Stimulated activated CD4-positive, alpha-beta T cell treated with anti-CD3 and anti-CD28 coated beads, Interleukin-1b, Interleukin-23, amount 100 ng/mL, for 1 hour (primary cell): ENCODE measurements at places on chromosomes 2 and 18.
A peak's percentile ranks its signal among the peaks of the same experiment; 100 is the strongest.

- no peak for DNase-seq
Observed at GRCh38 chr18:79133724-79134123, 64.5 kb downstream of the ATP9B start.

DNA sequence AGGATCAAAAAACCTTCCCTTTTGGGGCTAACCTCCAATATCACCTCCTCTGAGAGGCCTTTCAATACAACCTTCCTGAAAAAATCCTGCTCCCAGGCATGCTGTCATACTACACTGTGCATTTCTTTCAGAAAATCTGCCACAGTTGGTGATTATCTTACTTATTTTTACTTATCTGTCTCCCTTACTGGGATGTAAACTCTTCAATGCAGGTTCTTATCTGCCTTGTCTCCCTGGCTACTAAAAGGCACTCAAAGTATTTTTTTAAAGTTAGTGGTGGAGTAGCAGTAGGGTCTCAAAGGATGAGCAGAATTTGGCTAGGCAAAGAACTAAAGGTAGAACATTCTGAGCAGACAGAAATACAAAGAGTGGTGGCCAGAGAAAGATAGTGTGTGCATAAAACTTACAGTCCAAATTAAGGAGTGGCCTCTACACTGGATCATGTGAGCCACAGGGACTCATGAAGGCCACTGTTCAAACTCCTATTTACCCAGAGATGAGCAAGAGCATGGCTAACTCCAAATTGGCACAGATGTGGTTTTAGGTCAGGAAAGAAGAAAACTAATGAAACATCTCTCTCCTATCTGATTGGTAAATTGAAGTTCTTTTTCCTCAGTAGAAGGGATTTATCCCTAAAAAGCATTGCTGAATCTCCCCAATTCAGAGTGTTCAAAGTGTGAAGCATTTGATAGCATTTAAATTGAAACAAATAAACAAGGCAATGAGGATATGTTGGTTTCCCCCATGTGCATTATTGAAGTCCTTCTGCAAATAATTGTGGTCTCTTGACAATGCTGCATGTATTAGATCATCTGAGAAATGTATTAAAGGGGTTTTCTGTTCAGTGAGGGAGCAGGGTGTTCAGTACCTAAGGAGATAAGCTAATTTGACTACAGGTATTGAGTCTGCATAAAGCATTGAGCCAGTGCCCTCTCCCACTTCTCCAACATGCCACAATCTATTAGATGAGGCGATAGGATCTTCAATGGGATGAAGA is 285.5 kb downstream of the MREG start:
- no peak for DNase-seq

- DNase-seq = no peak
Observed at GRCh38 chr2:138536302-138536701, 34.7 kb downstream of the SPOPL start.

DNA sequence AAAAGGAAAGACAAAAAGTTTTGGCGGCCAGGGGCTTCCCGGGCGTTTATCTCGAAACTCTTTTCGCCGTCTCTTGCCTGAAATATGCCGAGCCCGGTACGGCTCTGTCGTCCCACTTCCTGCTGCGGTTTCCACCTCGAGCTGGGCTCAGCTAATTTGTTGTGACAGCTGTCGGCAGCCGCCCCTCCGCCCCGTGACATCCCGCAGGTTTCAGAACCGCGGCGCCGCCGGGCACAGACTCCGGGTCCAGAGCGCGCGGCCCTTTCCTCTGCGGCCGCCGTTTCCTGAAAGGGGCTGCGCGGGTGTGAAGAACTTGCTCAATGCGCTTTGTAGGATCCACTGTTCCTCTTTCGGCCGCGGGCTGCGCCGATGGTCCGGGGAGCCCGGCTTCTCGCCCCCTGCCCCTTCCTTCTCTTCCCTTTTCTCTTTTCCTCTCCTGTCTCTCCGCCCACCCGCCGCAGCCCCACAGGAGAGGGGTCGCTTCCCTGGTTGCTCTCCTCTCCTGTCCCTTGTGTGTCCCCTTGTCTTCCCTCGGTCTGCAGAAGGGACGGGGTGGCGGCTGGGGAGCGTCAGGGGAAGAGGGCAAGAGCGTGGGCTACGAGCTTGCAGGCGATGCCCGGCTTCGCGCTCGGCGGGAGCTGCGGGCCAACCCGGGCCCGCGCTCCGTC is 648 bp downstream of the ARID5A start:
- DNase-seq = peak; percentile 56

GRCh38 chr2:119221609-119222008 is 2.0 kb upstream of the STEAP3 start:
- no peak for DNase-seq

DNA sequence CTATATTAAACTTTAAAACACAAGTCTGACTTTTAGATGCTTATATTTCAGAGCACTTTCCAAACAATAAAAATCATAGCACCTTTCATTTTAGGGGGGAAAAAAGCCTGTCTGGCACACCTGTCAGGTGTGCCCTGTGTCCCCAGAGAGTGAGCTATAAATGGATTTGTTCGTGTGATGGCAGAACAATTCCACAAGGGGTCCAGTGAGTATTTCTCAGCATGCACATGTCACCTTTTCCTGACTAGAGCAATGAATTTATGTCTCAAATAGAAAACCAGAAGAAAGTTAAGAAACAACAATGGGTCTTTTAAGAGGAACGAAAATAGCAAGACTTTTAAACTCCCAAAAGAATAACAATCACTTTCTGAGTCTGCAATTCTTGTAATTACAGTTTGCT is 55.9 kb downstream of the ACVR1C start:
- no peak for DNase-seq

DNA sequence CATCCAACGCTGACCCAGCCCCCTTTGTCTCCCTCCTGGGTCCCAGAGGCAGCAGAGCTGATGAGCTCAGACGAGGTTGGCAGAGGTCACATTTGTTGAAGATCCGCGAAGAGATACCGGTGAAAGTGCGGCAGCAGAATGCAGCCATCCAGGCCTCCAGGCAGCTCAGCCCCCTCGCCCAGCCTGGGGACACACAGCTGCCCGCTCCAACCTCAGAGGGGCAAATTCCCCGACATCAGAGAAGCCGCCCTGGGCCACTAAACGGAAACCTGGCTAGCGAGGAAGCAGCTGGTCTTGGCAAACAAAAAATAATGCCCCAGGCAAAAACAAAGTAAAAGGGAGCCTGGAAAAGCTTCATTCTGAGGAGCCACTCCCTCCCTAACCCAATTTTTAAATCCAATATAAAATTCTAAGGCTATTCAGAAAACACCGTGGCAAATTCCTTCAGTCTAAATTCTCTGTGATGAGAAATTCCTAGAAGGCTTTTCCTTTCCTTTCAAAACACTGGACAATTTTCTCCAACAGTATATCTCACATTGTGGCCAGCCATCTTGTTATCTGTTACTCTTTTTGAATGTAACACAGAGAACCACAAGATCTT is 262.4 kb downstream of the SS18 start:
- no peak for DNase-seq
